ELF-1 (cell line): ENCODE measurements at places on chromosomes 6 and 20.

DNA sequence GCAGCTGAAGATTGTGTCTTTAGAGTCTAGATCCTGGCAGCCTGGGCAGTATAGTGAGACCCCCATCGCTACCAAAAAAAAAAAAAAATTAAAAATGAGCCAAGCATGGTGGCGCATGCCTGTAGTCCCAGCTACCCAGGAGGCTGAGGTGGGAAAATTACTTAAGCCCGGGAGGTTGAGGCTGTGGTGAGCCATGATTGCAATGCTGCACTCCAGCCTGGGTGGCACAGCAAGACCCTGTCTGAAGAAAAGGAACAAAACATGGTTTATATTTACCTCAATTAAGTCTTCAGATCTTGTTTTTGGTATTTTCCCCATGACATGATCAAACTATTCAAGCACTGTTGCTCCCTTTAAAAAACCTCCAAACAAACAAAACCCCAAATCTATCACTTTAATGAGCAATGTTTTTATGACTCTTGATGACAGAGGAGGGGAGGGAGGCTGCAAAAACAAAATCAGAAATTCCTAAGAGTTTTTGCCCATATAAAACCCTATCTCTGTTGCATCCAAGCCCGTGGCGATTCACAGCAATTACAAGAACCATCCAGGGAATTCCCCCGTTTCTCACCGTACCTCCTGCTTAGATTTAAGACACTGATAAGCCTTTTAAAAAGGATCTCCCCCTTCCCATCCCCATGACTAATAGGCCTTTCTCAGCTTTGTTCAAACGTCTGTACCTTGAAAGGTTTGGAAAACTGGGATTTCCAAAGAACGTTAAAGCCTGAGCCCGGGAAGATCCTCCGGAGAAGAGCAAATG is 259.9 kb downstream of the BMP7 start:
- DNase-seq: peak; percentile 89

- no peak for DNase-seq
Measured at GRCh38 chr20:61977419-61977786, 88.3 kb downstream of the TAF4 start.

DNA sequence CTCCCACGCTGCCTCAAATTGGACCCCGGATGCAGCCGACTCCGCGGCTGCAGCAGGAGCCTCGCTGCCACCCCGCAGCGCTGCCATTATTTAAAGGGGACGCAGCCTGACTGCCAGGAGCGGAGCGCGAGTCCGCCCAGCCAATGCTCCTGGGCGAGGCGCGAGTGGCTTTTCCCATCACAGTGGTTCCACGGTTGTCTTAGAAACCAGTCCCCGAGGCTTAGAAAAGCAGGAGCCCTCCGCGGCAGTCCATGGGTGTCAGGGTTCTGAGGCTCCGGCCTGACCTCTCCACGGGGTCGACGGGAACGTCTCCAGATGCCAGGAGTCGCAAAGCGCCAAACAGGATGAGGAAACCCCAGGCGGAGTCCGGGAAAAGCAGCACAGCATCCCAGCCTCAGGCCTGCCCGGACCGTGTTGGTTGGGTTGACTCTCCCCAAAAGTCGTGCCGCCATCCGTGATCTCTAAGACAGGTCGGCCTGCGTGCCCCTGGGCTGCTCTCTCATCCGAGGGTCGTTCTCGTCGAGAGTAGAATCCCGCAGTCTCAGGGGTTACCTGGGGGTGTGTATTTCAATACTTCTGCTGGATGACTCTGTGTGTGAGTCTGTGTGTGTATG is 975.8 kb upstream of the DEFB115 start:
- no peak for DNase-seq

- DNase-seq: no peak
Measured at GRCh38 chr20:63074182-63074581, 67.4 kb upstream of the BHLHE23 start.

DNA sequence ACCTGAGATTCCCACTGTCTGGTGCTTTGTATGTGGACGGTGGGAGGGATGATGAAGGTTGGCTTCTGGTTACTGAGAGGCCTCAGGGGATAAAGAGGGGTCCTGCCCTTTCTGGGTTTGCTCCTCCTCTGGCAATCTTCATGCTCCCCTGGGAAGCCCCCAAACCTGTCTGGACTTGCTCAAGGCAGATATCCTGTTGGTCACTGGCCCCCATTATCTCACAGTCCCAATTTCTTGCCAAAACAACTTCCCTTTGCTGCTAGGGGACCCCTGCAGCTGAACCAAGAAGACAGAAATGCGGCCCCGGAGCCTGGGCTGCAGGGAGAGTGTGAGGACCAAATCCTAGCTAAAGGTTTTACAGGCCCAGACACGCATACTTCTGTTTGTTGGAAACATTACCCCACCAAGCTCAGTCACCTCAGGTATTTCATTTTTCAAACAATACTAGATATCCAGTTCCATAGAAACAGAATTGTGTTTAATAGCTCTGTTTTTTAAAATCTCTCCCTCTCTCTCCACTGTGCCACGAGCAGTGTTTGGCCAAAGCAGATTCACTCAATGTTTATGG is 63.4 kb upstream of the MRPS10 start:
- DNase-seq: peak; percentile 7

GRCh38 chr6:88722686-88723085 is 240.7 kb downstream of the RNGTT start:
- no peak for DNase-seq

GRCh38 chr6:112980676-112981075 is 633.5 kb downstream of the RFPL4B start:
- no peak for DNase-seq

GRCh38 chr20:14360416-14360815 is 23.0 kb upstream of the FLRT3 start:
- no peak for DNase-seq

- DNase-seq: no peak
Measured at GRCh38 chr6:138965291-138965874, 22.7 kb downstream of the REPS1 start.

GRCh38 chr6:1834207-1834606 is 224.5 kb downstream of the FOXC1 start:
- no peak for DNase-seq

DNA sequence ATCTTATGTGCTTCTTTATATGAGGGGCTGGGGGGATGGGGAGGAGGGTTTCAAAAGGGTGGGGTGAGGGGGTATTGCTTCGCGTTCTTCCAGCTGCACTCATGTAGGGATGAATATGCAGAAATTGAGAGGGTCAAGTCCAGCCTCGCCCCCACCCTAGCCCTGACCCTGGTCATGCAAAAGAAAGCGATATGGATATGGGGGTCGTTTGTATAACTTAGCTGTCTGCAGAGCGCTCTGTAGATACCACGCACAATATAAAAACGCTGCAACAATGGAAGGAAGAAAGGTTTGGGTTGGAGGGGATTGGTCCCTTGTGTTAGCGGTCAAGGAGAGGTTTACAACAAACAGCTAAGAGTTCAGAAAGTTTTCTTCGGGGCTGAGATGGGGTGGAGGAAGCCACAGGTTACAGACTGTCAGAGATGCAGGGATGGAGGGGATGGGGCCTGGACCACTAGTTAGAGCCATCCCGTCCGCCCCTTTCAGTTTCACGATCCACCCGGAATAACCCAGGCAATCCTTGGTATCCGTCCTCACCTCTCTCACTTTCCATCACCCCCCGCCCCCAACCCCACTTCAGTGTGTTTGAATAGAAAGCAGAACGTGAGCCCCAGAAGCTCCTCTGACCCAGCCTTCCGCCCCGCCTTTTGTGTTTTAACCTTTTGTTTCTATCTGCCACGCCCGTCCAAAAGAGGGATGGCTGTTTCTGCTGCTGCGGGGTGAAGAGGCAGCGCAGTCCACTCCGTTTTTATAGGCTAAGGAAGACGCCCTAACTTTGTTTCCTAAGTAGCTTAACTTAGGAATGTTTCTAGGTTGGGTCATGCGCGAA is 73.5 kb downstream of the SOX4 start:
- DNase-seq: peak; percentile 53

GRCh38 chr6:112065426-112065986 is 11.6 kb downstream of the CCN6 start:
- DNase-seq: no peak

DNA sequence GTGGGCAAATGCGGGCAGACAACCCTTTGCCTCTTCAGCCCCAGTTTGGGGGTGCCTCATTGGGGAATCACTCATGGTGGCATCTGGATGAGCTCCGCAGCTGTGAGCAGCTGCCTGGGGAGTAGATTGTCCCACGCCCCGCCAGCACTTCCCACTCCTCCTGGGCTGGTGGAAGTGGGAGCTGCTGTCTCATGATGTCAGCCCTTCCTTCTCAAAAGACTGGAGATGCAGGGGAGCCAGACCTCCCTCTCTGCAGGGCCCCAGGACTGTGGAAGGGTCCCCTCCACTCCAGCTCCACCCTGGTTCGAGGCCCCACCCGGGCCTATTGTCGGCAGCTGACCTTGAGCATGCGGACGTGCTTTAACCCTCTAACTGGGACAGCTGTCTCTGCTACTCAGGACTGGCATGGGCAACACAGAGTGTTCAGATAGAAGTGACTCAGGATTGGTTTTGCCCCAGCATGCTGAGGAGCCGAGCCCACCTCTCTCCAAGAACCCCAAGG is 2.0 kb downstream of the UNC93A start:
- no peak for DNase-seq

- DNase-seq: no peak
Measured at GRCh38 chr20:58044931-58045555, 183.4 kb downstream of the ANKRD60 start.

DNA sequence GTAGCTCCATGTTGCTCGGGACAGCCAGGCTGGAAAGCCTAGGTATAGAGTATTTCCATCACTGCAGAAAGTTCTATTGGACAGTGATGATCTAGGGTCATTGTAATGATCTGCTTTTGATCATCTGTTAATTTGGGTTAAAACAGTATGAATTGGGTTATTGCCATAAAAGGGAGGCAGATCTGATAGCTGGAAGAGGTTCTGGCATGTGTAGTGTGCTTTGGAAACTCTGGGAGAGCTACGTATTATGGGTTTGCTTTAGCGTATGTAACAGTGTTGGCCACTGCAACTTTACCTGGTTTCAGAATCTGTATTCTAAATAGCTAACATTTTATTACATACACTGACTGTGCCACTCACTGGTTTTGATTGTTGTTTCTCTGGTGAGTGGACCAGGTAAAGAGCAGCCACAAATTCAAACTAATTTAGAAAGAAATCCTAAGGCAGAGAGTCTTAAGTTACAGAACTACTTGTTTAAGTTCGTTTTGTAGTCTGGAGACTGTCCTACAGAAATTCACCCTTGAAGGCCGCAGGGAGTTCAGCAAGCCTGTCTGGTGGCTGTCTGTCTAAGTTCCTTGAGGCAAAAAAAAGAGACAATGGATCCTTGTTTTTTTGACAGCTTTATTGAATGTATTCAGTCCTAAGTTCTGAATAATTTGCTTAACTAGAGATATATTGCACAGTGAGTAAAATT is 300.3 kb downstream of the PRL start:
- peak; percentile 42 for DNase-seq

DNA sequence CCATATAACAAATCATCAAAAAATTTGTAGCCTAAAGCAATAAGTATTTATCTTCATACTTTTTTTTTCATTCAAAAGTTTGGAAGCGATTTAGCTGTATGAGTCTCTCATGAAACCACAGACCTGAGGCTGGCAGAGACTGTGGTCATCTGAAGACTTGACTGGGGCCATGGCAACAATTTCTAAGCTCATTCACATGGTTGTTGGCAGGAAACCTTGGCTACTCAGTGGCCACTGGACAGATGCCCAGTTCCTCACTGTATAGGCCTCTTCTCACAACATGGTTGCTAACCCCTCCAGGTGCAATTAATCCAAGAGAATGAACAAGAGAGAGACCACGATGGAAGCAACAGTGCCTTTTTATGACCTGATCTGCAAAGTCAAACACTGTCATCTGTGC is 235.9 kb downstream of the BTBD3 start:
- DNase-seq: no peak

DNA sequence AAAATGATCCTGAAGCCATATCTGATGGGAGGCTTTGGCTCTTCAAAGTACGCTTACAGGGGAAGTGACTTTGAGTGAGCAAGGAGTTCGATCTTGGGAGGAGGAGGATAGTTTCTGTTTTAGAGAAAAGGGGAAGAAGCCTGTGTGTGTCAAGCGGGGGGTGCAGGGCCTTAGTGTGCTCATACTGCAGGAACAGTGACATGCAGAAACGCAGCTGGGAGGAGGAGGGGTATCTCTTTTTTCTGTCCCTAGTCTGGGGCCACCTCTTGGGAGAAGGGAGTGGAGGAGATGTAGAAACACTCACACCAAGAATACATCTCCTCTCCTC is 19.8 kb downstream of the SIRPD start:
- no peak for DNase-seq

DNA sequence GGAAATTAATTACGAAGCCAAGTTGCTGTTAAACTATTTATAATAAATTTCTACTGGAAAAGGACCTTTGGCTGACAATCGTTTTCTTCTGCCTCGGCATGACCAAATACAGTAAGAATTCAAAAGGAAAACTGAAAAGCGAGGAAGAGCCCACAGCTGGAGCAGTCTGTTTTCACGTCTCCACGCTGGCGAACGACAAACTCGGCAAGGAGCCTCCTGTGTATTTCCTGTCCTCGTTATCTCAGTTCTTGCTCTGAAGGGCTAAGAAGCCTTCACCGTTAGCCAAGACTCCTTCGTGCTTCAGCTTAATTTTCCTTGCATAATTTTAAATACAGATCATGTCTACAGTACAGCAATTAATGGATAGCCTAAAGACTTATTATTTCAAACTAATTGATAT is 214.3 kb upstream of the PLCB4 start:
- DNase-seq: peak; percentile 8

DNA sequence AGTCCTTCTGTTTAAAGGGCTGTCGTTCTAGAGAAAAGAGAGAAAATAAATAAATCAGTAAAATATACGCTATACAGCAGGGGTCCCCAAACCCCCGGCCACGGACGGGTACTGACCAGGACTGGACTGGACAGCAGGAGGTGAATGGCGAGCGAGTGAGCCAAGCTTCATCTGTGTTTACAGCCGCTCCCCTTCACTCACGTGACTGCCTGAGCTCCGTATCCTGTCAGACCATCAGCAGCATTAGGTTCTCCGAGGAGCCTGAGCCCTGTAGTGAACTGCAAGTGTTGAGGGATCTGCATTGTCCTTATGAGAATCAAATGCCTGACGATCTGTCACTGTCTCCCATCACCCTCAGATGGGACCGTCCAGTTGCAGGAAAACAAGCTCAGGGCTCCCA is 76.5 kb downstream of the ZNF217 start:
- no peak for DNase-seq

GRCh38 chr20:11332381-11332780 is 585.3 kb upstream of the BTBD3 start:
- DNase-seq: no peak

DNA sequence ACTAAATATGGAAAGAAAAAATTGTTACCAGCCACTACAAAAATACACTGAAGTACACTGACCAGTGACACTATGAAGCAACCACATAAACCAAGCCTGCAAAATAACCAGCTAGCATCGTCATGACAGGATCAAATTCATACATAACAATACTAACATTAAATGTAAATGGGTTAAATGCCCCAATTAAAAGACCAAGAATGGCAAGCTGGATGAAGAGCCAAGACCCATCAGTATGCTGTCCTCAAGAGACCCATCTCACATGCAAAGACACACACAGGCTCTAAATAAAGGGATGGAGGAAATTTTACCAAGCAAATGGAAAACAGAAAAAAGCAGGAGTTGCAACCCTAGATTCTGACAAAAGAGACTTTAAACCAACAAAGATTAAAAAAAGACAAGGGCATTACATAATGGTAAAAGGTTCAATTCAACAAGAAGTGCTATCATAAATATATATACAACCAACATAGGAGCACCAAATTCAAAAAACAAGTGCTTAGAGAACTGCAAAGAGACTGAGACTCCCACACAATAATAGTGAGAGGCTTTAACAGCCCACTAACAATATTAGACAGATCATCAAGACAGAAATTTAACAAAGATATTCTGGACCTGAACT is 104.8 kb downstream of the HACE1 start:
- DNase-seq: no peak

GRCh38 chr6:163133691-163134090 is 280.8 kb upstream of the QKI start:
- no peak for DNase-seq
